ENCODE measurements at places on chromosomes 4 and X. TPM values are rescaled to one million over a fixed set of nuclear protein-coding genes. Genes with fewer than 3 reads are reported as not detected.

NEIL3 gene
- 3.0 TPM for total RNA-seq

SPANXN4 gene
- not detected for total RNA-seq

SLC34A2 gene
- 0.04 TPM for total RNA-seq

TMEM185A gene
- 23.4 TPM for total RNA-seq

ADGRG4 gene
- total RNA-seq: under 0.01 TPM

ARMCX5 gene
- 13.4 TPM for total RNA-seq

AFP gene
- total RNA-seq: 1.2 TPM

IL15 gene
- 4.5 TPM for total RNA-seq

BRS3 gene
- not detected for total RNA-seq

DIPK2B gene
- 14.4 TPM for total RNA-seq

UGT8 gene
- 0.62 TPM for total RNA-seq

HMX1 gene
- total RNA-seq: 0.09 TPM

GAGE12E gene
- total RNA-seq: not detected

LDB2 gene
- total RNA-seq: 48.3 TPM

CYBB gene
- 19.3 TPM for total RNA-seq

TRIML2 gene
- total RNA-seq: not detected

MND1 gene
- 5.9 TPM for total RNA-seq

TBC1D19 gene
- total RNA-seq: 17.5 TPM

DGKK gene
- total RNA-seq: not detected

NXF3 gene
- total RNA-seq: not detected

MMAA gene
- total RNA-seq: 6.6 TPM

Data from muscle of leg (tissue), 16 donors.